CD4-positive, CD25-positive, alpha-beta regulatory T cell (primary cell): ENCODE measurements at places on chromosomes 13 and 19. TPM values are rescaled to one million over a fixed set of nuclear protein-coding genes. Genes with fewer than 3 reads are reported as not detected.

DNA sequence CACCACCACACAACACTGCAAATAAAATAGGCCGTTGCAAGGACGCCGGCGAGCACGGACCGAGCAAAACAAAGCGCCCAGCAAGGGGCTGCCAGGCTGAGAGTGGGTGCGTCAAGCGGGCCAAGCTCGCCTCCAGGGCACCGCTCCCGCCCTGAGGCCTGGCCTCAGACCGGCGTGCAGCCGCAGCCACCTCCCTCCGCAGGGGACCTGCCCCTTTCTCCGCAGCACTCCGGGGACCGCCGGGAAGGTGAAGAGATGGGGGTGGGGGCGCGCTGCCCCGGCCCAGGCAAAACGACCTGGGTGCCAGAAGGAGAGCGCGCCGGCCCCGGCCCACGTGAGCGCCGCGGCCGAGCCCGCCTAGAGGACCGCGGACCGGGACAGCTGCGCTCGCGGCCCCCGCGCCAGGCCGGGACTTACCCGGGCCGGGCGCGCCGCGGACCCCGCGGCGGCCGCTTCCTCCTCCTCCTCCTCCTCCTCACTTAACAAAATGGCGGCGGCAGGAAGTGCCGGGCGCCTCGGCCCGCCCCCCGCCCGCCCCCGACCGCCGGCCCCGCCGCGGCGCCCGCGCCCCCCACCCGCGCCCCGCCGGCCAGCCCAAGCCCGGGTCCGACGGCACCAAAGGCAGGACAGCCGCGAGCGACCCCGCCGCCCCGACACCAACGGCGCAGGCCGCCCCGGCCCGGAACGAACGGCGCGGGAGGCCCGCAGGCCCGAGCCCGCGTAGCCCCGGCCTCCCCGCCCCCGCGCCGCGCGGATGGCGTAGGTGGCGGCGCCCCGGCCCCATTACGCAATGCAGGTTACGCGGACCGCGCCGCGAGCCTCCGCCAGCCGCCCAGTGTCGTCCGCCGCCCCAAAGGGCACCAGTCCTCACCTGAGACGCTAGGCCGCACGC, 674 bp downstream of the BRD4 start:
- DNase-seq: peak; percentile 62

GRCh38 chr13:88217883-88218282, 546.7 kb downstream of the SLITRK5 start:
- no peak for DNase-seq

- DNase-seq: no peak
Observed at GRCh38 chr13:80408270-80408669, 67.3 kb upstream of the SPRY2 start.

- DNase-seq: peak; percentile 52
Observed at GRCh38 chr19:34241513-34242337, 12.6 kb upstream of the GARRE1 start.

GRCh38 chr13:84032116-84032515, 149.8 kb upstream of the SLITRK1 start:
- no peak for DNase-seq

GRCh38 chr13:42221121-42221765, 50.7 kb upstream of the AKAP11 start:
- DNase-seq: no peak

CACNG6 gene
- not detected for total RNA-seq

GRCh38 chr13:109243311-109243951, 543.0 kb downstream of the IRS2 start:
- no peak for DNase-seq
